Breast epithelium (tissue), 4 donors: ENCODE measurements at places on chromosomes 4 and X. TPM values are rescaled to one million over a fixed set of nuclear protein-coding genes. Genes with fewer than 3 reads are reported as not detected.

GRCh38 chr4:10162341-10163000 lies 45.9 kb upstream of the WDR1 start:
- peaks cover 4% of the 10 kb centered on the region for H3K4me1 ChIP-seq
- no peaks in the 10 kb centered on the region for H3K27me3 ChIP-seq
- no peaks in the 10 kb centered on the region for H3K36me3 ChIP-seq
- no peak overlapping the region for H3K27ac ChIP-seq

DNA sequence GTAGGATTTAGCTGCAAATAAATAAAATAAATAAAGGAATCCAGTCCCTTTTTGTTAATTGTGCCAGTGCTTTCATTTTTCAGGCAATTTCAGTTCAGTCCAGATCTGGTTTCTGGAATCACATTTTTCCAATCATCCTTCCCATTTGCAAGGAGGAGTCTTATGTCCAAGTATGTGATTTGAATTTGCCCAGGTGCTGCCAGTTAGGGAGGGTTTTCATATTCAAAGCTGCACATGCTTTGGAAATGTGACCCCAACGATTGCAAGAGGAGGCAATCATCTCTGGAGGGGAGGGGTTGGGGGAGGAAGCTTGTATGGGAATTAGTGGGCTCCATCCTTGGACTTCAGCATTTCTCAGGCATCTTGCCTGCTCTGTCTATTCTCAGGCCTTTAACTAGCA lies 4.4 kb downstream of the PLAC1 start:
- H3K4me1 ChIP-seq = no peaks in the 10 kb centered on the region
- DNase-seq = no peak
- no peak overlapping the region for H3K4me3 ChIP-seq
- H3K27ac ChIP-seq = no peak overlapping the region
- H3K27me3 ChIP-seq = peaks cover 52% of the 10 kb centered on the region
- no peaks in the 10 kb centered on the region for H3K36me3 ChIP-seq

DNA sequence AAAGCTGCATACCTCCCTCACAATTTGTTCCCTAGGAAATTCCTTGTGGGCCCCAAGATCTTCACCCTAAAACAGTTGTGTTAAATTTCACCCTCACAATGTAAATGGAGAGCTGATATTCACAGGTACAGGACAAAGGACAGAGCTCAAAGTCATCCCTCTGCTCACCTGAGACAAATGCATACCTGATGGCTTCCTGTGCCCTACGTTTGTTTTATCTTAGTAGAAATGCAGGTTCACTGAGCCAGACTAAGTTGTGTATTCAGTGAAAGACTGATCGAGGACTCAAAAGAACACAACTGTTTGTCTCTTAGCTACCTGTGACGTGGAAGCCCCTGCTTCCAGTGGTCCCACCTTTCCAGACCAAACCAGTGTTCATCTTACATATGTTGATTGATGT lies 53.6 kb downstream of the TRMT44 start:
- H3K4me1 ChIP-seq = no peaks in the 10 kb centered on the region
- no peak overlapping the region for H3K27ac ChIP-seq
- H3K36me3 ChIP-seq = no peaks in the 10 kb centered on the region
- H3K4me3 ChIP-seq = no peak overlapping the region

Gene NAA11
- total RNA-seq = not detected

- DNase-seq = no peak
- H3K27me3 ChIP-seq = no peaks in the 10 kb centered on the region
- no peaks in the 10 kb centered on the region for H3K36me3 ChIP-seq
- no peaks in the 10 kb centered on the region for H3K4me1 ChIP-seq
- no peak overlapping the region for H3K27ac ChIP-seq
- no peak overlapping the region for H3K4me3 ChIP-seq
Observed at GRCh38 chr4:147289181-147289580, 191.7 kb upstream of the EDNRA start.

DNA sequence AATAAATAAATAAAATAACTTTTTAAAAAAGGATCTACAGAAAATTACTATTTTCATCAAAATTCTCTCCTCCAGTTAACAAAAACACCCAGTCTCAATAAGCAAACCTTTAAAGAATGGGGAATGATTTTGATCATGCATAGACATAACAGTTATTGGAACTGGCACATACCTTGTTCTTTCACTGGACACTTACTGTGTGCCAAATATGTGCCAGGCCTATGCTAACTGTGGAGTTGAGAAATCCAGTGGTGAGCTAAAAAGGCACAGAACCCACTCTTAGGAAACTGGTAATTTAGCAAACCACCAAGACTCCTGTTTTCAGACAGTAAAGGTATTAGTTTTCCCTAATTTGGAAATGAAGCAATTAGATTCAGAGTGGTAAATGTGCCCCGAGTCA lies 39.1 kb downstream of the CLOCK start:
- no peak overlapping the region for H3K27ac ChIP-seq
- H3K4me3 ChIP-seq = no peak overlapping the region
- no peaks in the 10 kb centered on the region for H3K27me3 ChIP-seq
